LHCN-M2 (cell line): ENCODE measurements at places on chromosomes 1 and 21. TPM values are rescaled to one million over a fixed set of nuclear protein-coding genes. Genes with fewer than 3 reads are reported as not detected.

The TTF2 gene
- 22.8 and 26.2 TPM in 2 replicates for total RNA-seq

The OR10J1 gene
- total RNA-seq, result not detected in 2 replicates

The RGS8 gene
- total RNA-seq, result not detected in 2 replicates

The S100A3 gene
- total RNA-seq, result 37.5 and 55.5 TPM in 2 replicates

The ERICH3 gene
- total RNA-seq, result not detected in 2 replicates

The LAPTM5 gene
- total RNA-seq, result 1.2 and 1.3 TPM in 2 replicates

The LEPR gene
- total RNA-seq, result 20.2 and 20.7 TPM in 2 replicates

The WNT3A gene
- total RNA-seq, result not detected in 2 replicates

The XCL2 gene
- not detected in 2 replicates for total RNA-seq

The DNAJC6 gene
- total RNA-seq, result 2.9 and 6.2 TPM in 2 replicates

The AVPR1B gene
- total RNA-seq, result not detected in 2 replicates

The FCAMR gene
- total RNA-seq, result not detected in 2 replicates

The ELF3 gene
- 0.06 TPM in 1 of 2 replicates, not detected in the other for total RNA-seq

The UTS2 gene
- not detected in 2 replicates for total RNA-seq

The GJA4 gene
- not detected in 2 replicates for total RNA-seq

The EXO5 gene
- 16.5 and 18.4 TPM in 2 replicates for total RNA-seq

The CELA3B gene
- not detected in 2 replicates for total RNA-seq

The CACNA1S gene
- 0.17 TPM in 1 of 2 replicates, not detected in the other for total RNA-seq

The AK5 gene
- total RNA-seq, result 426 and 430 TPM in 2 replicates

The S100A7A gene
- not detected in 2 replicates for total RNA-seq

The AGT gene
- total RNA-seq, result 0.19 and 1.4 TPM in 2 replicates

The TFF2 gene
- total RNA-seq, result not detected in 2 replicates

The CFHR3 gene
- 0.75 TPM in 1 of 2 replicates, not detected in the other for total RNA-seq

The RWDD3 gene
- total RNA-seq, result 10.2 and 12.6 TPM in 2 replicates

The MXRA8 gene
- 292 and 326 TPM in 2 replicates for total RNA-seq

The OXCT2 gene
- total RNA-seq, result 0.58 and 0.69 TPM in 2 replicates

The GPBP1L1 gene
- total RNA-seq, result 110 and 116 TPM in 2 replicates

The RGS4 gene
- 173 and 174 TPM in 2 replicates for total RNA-seq

The RIPPLY3 gene
- total RNA-seq, result not detected in 2 replicates

The CCDC27 gene
- not detected in 2 replicates for total RNA-seq

The CHI3L2 gene
- total RNA-seq, result 0.83 and 2.2 TPM in 2 replicates

The SMIM1 gene
- total RNA-seq, result not detected in 2 replicates

The ACP6 gene
- total RNA-seq, result 5.4 and 8.9 TPM in 2 replicates

The MROH9 gene
- total RNA-seq, result not detected in 2 replicates

The KIF26B gene
- under 0.01 and 0.17 TPM in 2 replicates for total RNA-seq

The IFI44 gene
- total RNA-seq, result 92.2 and 115 TPM in 2 replicates

The TMEM50B gene
- 28.6 and 37.0 TPM in 2 replicates for total RNA-seq

The H6PD gene
- 34.5 and 42.2 TPM in 2 replicates for total RNA-seq

The ROR1 gene
- 7.6 and 7.9 TPM in 2 replicates for total RNA-seq

The AKR1A1 gene
- 64.3 and 67.5 TPM in 2 replicates for total RNA-seq

The C1orf105 gene
- 0.19 and 0.46 TPM in 2 replicates for total RNA-seq

The COL9A2 gene
- total RNA-seq, result not detected in 2 replicates

The SELE gene
- total RNA-seq, result not detected in 2 replicates

The BATF3 gene
- total RNA-seq, result 1.3 and 5.1 TPM in 2 replicates

The FAM131C gene
- total RNA-seq, result 0.63 and 1.4 TPM in 2 replicates
